ENCODE measurements at places on chromosomes 7 and 10.

DNA sequence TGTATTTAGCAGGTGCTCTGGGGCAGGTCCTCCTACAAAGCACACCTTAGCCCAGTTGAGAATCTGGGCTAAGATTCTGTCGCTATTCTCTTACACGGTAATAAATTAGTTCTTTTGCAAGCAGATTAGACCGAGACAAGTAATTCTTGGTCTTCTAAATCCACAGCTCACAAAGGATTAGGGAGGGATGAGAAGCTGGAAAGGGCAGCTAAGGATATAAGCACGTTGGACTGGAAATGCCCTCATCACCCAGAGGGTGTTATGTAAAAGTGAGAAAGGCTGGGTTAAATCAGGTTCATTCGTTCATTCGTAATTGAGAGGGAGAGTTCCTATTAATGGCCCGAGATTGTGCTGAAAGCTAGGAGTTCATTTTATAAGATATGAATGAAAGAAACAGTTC is 41.8 kb downstream of the PFKFB3 start:
- ATAC-seq, result no peak

GRCh38 chr7:97346349-97346748 is 228.9 kb downstream of the SDHAF3 start:
- no peak for ATAC-seq

GRCh38 chr7:26417911-26418413 is 126.3 kb downstream of the SNX10 start:
- no peak for ATAC-seq

- peak; percentile 87 for ATAC-seq
These were observed 383 bp downstream of the MARVELD1 start for GRCh38 chr10:97713826-97714400.

GRCh38 chr7:27148031-27148755 is 619 bp upstream of the HOXA6 start:
- no peak for ATAC-seq

- peak; percentile 51 for ATAC-seq
These were observed 1.7 kb upstream of the POU6F2 start for GRCh38 chr7:38975944-38976392.

DNA sequence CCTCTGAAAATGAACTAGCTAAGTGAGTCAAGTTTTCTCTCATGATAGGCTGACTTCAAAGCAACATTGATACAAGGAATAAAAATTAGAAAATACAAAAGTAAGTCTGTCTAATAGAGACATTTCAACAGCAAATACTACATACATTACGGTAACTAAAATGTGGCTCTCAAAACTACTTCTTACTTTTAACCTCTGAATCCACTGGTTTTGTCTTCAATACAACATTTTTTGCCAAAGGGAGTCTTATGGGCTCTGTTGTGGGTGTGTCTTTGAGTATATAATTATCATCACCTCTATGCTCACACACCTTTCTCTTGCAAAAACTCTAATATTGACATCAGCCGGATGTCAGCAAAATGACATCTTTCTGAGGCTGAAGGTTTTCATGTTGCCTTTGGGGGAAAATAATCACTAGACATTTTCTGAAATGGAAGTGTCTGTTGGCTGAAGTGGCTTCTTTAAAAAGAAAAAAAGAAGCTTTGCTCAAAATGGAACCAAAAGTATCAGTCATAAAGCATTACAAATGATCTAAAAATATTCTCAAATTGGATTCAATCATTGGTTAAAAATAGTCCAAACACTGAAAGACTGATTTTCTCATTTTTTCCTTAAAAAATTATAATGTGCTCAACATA is 41.8 kb upstream of the FAM133B start:
- ATAC-seq, result no peak

GRCh38 chr7:12110425-12110824 is 100.7 kb upstream of the TMEM106B start:
- ATAC-seq, result no peak

- no peak for ATAC-seq
These were observed 1.5 kb downstream of the PRKAR2B start for GRCh38 chr7:107045980-107046379.

DNA sequence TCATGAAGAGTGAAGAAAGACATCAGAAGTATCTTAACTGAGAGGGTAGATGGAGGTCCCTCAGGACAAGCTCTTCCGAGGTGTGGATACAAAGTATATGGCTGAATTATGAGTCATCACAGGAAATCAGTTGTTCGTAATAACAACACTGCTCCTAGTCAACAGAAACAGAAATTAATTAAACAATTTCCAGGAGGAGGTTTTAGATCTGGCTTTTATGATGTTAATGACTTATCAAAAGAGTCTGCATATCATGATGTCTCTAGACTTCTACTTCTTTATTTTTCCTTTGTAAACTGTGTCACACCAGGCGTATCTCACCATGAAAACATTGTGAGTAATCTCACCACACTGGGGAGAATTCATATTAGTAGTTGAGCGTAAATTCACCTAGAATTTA is 31.2 kb downstream of the OSBPL3 start:
- no peak for ATAC-seq

GRCh38 chr7:118713039-118713438 is 488.5 kb downstream of the ANKRD7 start:
- ATAC-seq, result no peak

DNA sequence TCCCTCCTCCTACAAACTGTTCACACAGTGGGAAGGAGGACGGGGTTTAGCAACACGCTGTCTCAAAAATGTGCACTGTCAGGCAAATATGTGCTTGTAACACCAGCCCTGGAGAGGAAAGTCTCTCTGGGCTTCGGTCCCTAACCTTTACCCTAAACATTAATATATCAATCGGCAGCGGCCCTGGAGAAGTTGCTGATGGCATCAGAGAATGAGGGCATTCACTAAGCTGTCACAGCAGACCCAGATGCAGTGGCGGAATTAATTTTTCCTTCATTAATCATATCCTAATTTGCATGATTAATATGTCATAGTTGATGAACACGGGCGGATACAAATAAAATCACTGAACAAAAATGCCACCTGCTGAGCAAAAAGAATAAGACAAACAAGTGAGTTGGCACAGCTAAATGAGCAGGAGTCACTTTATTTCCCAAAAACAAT is 45.2 kb upstream of the INSIG1 start:
- no peak for ATAC-seq

- no peak for ATAC-seq
These were observed 232.7 kb upstream of the TAC1 start for GRCh38 chr7:97499204-97499603.

DNA sequence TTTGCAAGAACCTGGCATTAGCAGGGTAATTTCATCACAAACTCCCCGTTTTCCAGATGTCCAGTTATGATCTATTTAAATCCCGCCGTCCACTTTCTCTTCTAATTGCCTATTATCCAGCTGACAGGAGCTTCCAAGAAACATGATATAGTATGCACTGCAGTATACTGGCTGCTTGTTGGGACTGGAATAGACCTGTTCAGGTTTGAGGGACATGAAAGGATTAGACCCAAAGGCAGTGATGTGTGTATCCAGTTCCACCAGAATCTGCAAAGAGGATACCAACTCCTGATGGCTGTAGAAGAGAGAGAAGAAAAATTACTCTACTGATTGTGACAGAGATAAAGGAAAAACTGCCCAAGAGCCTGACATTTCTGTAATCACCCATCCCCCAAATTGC is 8.9 kb downstream of the MSS51 start:
- ATAC-seq, result no peak

- ATAC-seq, result no peak
These were observed 262.8 kb upstream of the IMMP2L start for GRCh38 chr7:111825046-111825445.

DNA sequence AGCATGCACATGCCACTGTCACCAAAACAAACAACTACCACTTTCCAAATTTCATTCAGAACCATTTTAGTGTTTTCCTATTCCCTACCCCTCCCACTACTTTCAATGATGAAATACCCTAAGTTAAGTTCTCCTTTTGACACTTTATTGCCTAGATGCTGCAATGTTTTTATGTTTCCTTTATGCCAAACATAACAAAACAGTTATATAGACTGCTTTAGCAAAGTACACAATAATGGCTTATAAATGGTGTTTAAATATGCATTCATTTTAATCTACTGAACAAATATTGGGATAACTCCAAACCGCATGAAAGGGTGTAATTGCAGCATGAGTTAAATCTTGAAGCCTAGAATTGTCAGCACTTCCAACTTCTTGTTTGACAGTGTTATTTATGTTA is 69.2 kb downstream of the PHYHIPL start:
- ATAC-seq, result no peak

DNA sequence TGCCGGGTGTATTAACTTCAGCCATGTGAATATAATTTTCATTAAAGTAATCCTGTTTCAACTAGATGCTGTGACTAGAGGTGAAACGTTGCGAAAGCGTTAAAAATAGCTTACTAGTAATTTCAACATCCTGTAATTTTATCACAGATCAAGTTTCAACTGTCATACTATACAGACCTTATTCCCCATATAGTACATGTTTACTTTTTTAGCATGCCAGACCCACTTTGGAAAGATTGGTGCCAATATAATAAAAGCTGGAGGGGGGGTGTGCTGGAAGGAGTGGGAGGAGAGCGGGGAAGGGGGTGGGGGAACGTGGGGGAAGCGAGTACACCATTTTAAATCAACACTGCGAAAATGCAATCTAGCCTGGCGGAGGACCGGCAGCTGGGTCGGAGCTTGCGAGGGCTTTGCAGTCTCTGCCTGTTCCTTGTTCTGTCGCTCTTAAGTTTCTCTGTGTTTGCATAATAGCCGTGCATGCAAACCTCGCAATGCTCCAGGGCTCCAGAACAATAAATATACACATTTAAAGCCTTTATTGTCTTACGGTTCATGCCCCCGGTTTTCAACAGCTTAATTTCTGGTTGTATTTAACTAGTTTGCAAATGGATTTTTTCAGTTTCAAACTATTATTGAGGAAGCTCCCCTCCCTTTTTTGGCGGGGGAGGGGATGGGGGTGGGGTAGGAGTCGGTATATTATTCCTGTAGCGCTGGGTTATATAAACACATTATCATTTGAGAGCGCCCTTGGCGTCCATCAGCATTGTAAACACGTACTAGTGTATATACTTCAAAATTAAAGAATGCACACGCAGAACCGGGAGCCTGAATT is 1.3 kb upstream of the ARID5B start:
- ATAC-seq, result peak; percentile 66

DNA sequence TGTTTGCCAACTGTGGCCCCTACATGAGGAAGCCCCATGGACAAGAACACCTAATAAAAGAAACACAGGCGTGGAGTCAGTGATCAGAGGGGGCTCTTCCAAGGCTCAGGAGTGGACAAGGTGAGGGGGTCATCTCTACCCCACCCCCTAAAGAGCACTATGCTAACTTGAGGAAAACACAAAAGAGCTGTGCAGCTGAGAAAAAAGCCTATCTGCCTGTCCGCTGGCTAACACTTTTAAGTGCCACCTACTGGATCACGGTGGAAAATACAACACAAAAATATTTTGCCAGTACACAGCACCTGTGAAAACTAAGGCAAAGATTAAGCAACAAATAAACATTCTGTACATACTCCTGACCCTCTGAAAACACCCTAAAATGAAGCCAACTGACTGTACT is 53.1 kb upstream of the COBL start:
- ATAC-seq, result no peak

- ATAC-seq, result no peak
These were observed 105.2 kb upstream of the CTBP2 start for GRCh38 chr10:125265579-125265955.

DNA sequence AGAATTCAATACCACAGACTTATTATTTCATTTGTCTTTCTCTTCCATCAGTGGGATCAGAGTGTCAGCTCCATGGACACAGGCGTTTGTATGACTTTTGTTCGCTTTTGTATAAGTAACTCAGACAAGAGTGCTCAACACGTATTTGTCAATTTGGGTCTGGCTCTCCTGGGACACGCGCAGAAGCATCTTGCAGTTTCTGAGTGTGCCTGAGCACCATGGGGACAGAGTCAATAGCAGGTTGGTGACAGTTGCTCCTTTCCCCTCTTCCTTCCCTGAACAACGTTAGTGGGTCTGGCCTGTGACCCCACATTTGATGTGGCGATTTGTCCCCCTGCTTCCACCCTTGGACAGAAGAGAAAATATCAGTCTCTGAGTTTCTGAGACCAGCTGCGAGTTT is 120.4 kb upstream of the SDK1 start:
- no peak for ATAC-seq

Measured in stimulated activated memory B cell treated with anti-CD40 and anti-IgM and Interleukin-4, amounts not matched to agents 10 μg/mL and 1 μg/mL and 100 μg/mL, for 72 hours (primary cell).